ENCODE measurements at places on chromosomes 2 and 18.

- DNase-seq = no peak
Observed at GRCh38 chr2:237433920-237434676, 20.1 kb upstream of the COL6A3 start.

GRCh38 chr18:52409727-52410126, 69.7 kb downstream of the DCC start:
- no peak for DNase-seq

- no peak for DNase-seq
Observed at GRCh38 chr2:109459485-109459884, 154.3 kb downstream of the SEPTIN10 start.

DNA sequence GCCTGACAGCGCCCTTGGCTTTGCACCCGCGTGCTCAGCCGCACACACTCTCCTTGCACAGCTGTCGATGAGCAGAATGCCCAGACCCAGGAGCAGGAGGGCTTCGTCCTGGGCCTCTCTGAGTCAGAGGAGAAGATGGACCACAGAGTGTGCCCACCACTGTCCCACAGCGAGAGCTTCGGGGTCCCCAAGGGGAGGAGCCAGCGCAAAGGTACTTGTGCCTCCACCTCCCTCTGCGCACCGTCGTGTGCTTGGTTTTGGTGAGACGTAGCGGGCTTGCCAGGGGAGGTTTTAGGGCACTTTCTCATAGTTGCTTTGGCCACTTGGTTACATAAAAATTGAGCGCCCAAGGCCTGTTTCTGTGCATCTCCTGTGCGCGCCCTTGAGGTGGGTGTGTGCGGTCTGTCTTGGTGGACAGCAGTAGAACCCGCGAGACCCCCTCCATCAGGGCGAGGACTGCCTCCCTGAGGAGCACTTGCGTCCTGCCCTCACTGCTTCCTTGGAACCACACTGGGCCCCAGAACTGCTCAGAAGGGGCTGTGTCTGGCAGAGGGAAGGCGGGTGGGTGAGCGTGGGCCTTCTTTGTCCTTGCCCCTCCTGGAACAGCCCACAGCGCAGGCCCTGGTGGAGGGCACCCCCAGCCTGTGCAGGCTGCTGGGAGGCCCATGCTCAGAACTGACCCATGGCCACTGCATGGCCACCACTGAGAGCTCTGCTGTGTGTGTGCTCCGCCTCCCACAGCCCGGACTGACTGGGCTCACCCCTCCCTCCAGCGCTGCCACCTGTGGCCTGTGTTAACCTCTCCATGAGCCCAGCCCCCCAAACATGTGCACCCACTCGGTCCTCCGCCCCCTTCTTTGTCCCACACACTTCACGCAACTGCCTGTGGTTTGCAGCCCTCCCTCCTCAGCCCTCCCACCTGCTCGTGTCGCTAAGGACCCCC, 95.9 kb downstream of the DGKD start:
- DNase-seq = no peak

GRCh38 chr2:71606244-71606643, 152.9 kb downstream of the DYSF start:
- no peak for DNase-seq

DNA sequence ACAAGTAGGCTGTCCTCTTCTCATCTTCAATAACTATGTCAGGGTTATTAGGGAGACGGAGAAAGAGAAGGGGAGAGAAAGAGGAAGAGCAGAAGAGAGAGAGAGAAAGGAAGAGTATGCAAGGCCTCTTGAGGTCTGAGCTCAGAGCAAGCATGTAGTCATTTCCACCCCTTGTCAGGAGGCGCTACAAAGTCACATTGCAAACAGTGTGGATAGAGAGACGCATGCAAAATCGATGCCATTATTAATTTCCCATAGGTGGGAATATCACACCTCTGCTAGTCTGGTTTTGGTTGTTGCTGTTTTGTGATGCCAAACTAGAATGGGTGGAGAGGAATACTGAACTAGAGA, 24.2 kb upstream of the SERPINE2 start:
- DNase-seq = no peak

DNA sequence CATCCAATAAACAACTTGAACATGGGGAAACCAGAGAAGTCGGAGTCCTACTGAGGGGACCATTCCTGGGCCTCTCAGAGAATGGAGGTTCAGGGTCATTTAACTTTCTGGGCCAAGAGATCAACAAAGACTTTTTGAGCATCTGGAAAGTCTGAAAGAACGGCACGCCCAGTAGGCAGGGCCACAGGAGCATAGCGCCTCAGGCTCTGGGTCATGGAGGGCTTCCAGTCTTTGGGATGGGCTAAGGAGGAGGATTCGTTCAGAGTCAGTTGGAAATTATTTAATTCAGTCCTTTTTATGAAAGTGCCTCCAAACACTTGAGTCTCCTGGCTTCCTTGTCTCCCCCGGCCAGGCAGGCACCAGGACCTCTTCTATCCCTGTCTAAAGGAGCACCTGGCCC, 101.1 kb upstream of the GLI2 start:
- DNase-seq = no peak

- DNase-seq = no peak
Observed at GRCh38 chr2:67839242-67839641, 223.6 kb downstream of the C1D start.

DNA sequence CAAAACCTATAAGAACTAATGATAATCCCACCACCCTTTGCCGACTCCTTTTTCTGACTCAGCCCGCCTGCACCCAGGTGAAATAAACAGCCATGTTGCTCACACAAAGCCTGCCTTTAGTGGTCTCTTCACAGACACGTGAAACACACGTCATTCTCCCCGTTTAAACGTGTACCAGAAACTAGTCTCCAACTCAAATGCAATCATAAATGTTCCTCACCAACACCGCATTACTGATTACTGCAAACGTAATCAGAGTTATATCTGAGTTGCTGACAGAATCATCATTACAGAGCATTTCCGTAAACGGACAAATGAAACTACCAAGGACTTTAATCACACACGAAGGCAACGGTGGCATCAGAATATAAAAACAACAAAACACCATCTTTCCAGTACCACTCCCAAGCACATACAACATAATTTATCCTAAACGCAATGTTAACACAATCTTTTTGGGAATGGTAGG, 1.9 kb downstream of the CLK1 start:
- peak; percentile 20 for DNase-seq

GRCh38 chr2:179059026-179059700, 9.2 kb upstream of the CCDC141 start:
- DNase-seq = no peak

DNA sequence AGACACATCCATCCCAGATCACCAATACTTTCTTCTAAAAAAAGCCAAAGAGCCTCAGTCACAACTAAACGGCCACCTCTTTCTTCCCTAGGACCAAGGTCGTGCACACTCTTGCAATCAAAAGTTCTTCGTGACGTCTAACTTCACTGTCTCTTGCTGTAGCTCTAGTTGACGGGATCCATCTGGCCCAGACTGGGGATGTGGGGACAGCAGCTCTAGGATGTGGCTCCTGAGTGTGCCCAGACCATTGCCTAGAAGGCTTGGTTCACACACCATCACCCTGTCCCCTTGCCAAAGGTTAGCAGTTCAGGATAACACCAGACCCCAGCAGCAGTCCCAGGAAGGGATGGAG, 98.2 kb downstream of the TNS1 start:
- DNase-seq = no peak

DNA sequence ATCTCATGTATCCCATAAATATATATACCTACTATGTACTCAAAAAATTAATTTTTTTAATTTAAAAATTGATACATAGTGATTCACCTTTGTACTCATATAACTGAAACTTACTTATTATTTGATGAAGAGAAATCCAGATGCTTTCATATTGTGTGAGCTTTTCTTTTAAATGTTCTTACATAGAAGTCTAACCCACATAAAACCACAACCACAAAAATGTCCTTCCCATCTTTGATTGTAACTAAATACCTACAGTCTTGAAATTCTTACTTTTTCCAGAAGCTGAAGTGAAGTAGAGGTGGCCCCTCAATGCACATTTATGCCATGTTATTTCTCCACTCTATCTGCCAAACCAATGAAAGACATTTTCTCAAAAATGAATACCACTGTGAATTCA, 117.9 kb upstream of the COL5A2 start:
- DNase-seq = peak; percentile 11

GRCh38 chr2:190722061-190722759, 73.3 kb downstream of the NAB1 start:
- no peak for DNase-seq

- DNase-seq = no peak
Observed at GRCh38 chr2:236675051-236675450, 105.4 kb downstream of the ACKR3 start.

- no peak for DNase-seq
Observed at GRCh38 chr2:172204762-172205161, 102.1 kb upstream of the DLX2 start.

DNA sequence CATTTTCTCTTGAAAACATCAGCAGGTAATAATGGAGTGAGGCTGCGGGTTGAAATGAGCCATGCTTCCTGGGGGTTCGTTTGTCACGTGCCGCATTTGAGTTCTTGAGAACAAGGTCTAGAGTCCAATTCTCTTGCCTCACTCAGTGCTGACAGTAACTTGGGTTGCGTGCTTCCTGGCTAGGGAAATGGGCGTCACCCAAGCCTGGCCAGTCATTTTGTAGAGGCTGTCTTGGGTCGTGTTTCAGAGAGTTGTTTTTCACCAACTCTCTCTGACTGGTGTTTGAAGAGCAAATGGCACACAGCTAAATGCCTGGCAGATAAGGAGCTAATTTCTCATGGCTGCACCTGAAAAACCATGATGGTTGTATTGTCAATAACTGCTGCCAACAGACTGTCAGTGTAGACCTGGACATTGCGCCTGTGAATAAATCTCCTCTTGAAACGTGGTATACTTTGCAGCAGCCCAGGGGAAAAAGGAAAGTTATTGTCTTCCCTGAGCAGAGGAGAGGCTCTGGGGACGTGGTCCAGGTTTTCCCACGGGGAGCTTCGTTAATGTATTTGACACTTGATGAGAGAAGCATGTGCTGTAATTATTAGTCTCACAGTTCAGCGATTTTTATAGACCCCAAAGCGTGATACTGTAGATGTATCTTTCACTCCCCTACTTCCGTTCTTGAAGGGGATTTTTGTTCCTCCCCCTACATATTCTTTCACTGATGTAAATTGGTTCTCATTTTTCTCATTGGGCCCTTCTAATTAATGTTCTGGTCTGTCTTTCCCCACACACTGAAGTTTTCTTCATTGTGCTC, 196.0 kb downstream of the FHOD3 start:
- DNase-seq = peak; percentile 12

DNA sequence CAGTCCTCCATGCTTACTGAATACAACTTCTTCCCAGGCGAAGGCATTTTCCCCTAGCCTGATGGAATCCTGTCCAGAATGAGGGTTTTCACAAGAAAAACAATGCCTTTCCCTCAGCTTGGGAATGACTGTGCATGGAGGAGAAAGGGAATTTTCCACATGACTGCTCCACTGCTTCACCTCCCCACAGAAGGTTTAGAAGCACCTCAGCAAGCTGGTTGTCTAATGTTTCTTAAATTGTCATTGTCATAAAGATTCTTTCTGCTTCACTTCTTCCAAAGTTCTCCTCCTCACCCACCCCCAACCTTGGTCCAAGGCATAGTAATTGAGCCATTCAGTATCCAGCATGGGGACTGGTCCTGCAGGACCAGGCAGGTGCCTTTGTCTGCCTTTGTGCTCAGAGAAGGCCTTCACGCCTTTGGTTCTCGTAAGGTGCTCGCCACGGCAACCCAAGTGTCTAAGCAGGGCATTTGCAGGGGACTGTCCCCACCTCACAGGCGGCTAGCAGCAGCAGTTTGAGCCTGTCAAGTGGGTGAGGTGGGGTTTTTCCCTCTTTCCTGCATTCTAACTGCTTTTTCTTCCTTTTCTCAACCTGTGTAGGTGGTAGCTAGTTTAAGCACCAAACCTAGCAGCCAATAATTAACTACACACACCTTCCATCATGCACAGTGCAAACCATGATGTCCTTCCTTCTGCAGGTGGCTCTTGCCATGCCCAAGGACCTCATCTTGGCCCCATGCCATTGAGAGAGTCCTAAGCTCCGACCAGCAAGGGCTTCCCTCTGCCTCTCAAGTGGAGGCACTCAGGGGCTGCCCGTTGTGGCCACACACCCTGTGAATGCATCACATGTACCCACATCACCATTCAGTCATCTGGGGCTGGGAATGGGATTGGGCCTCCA, 65.7 kb upstream of the BCL2L11 start:
- DNase-seq = no peak

Measured in AG08395 (cell line).